ENCODE measurements at places on chromosomes 5 and 9.

GRCh38 chr5:158553962-158554336 lies 545.8 kb downstream of the EBF1 start:
- DNase-seq, result no peak

GRCh38 chr9:124934290-124934689 lies 6.6 kb downstream of the GOLGA1 start:
- DNase-seq, result no peak

DNA sequence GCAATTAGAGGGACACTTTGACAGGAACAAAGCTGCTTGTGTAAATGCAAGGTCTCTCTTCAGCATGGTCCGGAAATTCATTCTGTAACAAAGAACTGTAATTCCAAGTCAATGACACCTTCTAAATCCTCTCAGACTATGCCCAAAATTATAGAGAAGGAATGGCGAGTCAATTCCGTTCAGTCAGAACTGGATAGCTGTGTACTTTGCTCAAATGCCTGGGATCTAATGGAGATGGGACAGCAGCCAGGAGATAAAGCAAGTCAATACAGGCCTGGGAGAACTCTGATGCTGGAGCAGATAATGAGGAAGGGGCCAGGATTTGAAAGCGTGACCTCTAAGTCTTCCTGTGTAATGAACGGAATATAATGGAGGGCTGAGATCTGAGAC lies 96.4 kb upstream of the SPRY4 start:
- no peak for DNase-seq

- no peak for DNase-seq
Measured at GRCh38 chr5:78653031-78653430, 4.5 kb upstream of the LHFPL2 start.

- no peak for DNase-seq
Measured at GRCh38 chr5:109275919-109276318, 133.9 kb downstream of the PJA2 start.

DNA sequence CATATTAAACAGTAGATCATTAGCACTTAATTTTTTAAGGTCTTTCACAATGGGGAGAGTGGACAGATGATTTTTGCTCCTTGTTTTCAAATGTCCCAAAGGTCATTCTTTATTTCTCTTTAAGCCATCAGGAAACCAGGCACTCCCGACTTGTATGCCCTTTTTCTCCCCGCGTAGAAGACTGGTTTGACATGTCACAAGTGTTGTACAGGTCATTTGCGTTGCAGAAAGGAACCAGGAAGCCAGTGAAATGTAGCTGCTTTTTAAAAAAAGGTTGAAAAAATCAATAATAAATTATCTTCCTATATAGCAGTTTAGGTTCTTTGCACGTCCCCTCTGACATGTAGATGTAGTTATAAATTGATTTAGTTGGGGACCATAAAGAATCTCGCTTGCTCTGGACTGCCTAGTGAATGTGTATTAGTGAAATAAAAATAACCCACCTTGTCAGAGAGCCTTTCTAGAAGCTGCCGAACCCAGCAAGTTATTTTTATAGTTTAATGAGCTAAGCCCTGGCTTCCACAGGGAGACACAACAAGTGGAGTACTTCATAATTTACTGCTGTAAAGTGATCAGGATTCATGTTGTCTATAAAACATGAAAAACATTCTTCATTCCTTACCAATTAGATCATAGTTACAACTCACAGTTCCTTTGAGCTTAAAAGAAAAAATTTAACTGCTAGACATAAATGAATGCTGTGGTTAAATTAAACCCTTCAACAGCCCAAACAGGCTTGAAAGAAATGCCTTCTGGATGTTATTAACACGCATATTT lies 404.6 kb downstream of the CSNK1G3 start:
- peak; percentile 30 for DNase-seq

DNA sequence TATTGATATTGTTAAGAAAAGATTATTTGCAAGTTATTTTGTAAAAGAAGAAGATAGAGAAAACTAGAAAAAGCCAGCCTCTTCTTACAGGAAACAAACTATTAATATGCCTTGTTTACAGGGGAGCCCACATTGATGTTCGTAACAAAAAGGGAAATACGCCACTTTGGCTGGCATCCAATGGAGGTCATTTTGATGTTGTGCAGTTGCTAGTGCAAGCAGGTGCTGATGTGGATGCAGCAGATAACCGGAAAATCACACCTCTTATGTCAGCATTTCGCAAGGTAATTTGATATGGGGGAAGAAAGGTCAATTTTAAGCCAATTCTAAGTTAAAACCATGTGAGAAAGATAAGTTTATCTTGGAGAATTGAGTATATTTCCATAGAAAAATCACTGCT lies 37.6 kb upstream of the EIF4EBP3 start:
- DNase-seq, result no peak

GRCh38 chr9:130382636-130383349 lies 62.0 kb upstream of the ASS1 start:
- DNase-seq, result no peak

Measured in muscle of arm (tissue), 14 donors.